ENCODE measurements at places on chromosomes 5 and 9.

DNA sequence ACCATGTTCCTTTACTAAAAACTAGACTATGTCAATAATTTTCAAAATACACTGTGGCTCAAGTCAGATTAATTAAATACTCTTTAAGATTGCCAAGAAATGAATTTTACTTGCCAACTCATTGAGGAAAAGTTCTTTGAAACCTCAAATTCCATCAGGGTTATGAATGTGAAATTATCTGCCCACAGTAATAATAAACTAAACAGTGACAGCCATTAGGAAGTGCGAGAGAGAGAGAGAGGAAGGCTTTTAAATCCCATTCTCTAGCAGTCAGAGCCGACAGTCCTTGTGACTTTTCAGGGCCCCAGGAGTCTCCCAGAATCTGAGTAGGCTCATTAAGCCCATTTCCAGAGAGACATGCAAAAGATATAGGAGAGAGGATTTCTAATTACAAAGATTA, 236.1 kb downstream of the MARCHF11 start:
- H3K27me3 ChIP-seq = no peaks in the 10 kb centered on the region
- H3K4me3 ChIP-seq = no peak overlapping the region
- H3K27ac ChIP-seq = no peak overlapping the region
- peaks cover 3% of the 10 kb centered on the region for H3K36me3 ChIP-seq
- no peak for DNase-seq

GRCh38 chr5:100950985-100951384, 47.9 kb upstream of the ST8SIA4 start:
- no peak overlapping the region for H3K27ac ChIP-seq
- H3K4me1 ChIP-seq = no peaks in the 10 kb centered on the region
- H3K36me3 ChIP-seq = peaks cover 5% of the 10 kb centered on the region
- no peak for DNase-seq
- no peaks in the 10 kb centered on the region for H3K27me3 ChIP-seq
- H3K4me3 ChIP-seq = no peak overlapping the region

- H3K4me1 ChIP-seq = peaks cover 15% of the 10 kb centered on the region
- DNase-seq = no peak
- H3K4me3 ChIP-seq = no peak overlapping the region
These were observed 195.7 kb upstream of the TUT7 start for GRCh38 chr9:86549920-86550319.

- H3K4me3 ChIP-seq = no peak overlapping the region
- no peaks in the 10 kb centered on the region for H3K36me3 ChIP-seq
These were observed 28.1 kb downstream of the NEK6 start for GRCh38 chr9:124285903-124286291.

DNA sequence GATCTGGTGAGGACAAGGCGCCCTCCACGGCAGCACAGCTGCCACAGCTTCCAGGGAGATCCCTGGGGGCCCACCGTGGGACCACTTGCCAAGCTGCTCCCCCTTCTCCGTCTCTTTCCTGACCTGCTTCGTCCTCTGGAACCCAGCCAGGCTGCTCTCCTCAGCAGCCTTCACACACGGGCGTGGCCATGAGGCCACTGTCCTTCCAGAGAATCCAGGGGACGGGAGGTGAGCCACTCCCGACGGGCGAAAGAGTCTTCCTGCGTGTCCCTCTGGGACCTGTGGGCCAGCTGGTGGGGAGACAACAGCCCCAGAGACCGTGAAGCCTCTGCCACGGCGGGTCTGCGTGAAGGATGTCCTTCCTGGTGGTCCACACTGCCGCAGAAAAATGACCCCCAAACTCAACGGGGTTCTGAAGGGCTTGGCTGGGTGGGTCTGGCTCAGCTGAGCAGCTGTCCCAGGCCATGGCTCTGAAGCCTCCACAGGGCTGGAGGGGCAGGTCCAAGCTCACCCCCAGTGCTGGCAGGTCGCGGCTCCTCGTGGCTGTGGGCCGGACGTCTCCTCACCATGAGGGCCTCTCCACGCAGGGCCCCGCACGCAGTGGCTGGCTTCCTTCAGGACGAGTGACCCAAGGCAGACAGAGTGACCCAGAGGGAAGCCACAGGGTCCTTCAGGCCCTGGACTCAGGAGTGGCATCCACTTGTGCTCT, 47.4 kb upstream of the NKD2 start:
- H3K27ac ChIP-seq = no peak overlapping the region
- no peaks in the 10 kb centered on the region for H3K36me3 ChIP-seq
- peaks cover 22% of the 10 kb centered on the region for H3K4me1 ChIP-seq

DNA sequence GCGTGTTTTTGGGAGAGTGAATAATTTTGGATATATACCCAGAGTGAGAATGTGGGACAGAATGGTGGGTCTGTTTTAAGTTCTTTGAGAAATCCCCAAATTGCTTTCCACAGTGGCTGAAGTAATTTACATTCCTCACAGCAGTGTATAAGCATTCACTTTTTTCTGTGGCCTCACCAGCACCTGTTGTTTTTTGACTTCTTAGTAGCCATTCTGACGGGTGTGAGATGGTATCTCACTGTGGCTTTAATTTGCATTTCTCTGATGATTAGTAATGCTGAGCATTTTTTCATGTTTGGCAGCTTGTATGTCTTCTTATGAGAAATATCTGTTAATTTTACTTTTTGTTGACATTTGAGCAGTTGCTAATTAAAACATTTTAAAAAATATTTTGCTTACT, 9.4 kb upstream of the SPATA31D1 start:
- no peak for DNase-seq
- peaks cover 5% of the 10 kb centered on the region for H3K36me3 ChIP-seq
- no peaks in the 10 kb centered on the region for H3K4me1 ChIP-seq
- H3K4me3 ChIP-seq = no peak overlapping the region
- no peak overlapping the region for H3K27ac ChIP-seq

Data from glutamatergic neuron (in vitro differentiated cells).